ENCODE measurements at places on chromosomes 6 and 20. TPM values are rescaled to one million over a fixed set of nuclear protein-coding genes. Genes with fewer than 3 reads are reported as not detected.

TSPO2 gene
- not detected for total RNA-seq

DNA sequence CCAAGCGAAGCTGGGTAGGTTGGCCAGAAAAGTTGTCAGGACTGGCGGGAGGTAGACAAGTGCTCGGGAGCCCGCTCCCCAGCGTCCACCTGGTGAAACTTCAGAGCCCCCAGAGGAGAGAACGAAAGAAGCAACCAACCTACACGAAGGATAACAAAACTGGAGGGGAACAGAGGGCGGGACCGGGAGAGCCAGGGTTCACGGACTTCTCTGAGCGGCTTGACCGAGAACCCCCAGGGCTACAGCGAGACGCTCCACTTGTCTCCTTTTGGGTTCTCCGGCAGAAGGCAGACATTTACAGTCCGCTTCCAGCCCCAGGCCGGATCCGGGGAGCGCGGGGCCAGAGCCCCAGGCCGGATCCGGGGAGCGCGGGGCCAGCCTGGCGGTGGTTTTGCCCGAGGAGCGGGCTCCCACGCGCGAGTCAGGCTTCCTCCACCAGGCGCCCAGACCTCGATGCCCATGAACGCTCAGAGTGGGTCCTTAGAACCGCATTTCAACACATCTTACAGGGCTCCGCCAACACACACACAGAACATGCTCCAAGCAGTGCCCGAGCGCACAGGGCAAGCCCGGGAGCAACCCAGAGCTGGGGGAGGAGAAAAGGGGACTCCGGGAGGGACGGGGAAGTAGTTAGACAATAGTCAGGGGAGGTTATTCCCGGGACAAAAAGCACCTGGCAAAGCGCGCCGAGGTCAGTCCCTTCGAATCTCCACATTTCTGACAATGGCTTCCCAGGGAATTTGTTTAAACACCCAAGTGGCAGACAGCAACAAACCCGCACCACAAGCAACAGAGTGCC lies 1.1 kb downstream of the PTPRK start:
- peak; percentile 36 for DNase-seq

- DNase-seq: no peak
Observed at GRCh38 chr6:63307581-63308246, 12.1 kb downstream of the LGSN start.

GRCh38 chr20:57837208-57838035 lies 127.6 kb upstream of the PMEPA1 start:
- no peak for DNase-seq

DNA sequence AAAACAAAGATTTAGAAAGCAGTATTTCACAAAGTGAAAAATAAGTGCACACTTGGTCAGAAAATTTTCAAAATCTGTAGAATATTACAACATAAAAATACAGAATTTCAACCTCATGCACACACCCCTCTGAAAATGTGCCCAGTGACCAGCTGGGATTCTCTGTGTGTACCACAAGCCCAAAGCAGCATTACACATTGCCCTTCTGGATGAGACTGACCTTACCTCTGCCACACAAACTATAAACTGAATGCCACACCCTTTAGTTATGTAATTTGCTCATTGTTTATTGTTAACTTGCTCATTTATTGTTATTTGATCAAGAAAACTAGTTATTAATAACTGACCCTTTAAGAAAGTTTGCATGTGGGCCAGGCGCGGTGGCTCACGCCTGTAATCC lies 303.0 kb downstream of the FOXC1 start:
- DNase-seq: no peak

- DNase-seq: no peak
Observed at GRCh38 chr6:63821442-63821841, 185.8 kb downstream of the PHF3 start.

- no peak for DNase-seq
Observed at GRCh38 chr20:44693627-44694026, 21.5 kb upstream of the CCN5 start.

HSPA1L gene
- total RNA-seq: 2.5 TPM

COL21A1 gene
- 0.69 TPM for total RNA-seq

DNA sequence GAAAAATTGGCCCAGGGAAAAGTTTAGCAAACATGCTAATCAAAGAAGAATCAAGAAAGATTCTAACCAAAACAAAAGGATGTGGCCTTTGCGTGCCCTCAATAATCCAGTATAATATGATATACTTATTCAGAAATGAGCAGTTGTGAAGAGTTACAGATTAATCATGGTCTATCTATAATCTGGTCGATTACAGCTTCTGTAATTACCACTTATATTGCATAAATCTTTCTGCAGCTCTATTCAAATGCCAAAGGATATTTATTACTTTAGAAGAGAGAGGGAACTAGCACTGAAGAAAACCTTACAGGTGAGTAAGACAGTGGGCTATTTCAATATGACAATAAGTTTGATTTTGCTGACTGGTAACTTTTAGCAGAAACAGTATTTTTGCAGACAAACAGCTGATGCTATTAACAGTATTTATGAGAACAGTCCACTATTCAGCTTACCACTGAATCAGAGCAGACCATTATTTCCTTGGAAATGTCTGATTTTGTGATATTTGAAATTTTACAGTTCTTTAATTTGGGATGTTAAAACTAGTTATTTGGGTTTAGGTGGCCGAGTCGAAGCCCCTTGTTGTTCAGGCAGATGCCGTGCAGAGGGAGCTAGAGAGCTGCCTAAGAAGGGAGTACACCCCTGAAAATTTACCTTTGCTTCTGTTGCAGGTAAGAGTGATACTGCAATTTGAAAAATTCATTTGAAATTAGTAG lies 92.2 kb downstream of the CEP57L1 start:
- DNase-seq: peak; percentile 60

GRCh38 chr20:25249198-25249931 lies 1.5 kb downstream of the PYGB start:
- no peak for DNase-seq

SLC35D3 gene
- not detected for total RNA-seq

BCAS1 gene
- total RNA-seq: 0.32 TPM

FAM217A gene
- total RNA-seq: not detected

- DNase-seq: no peak
Observed at GRCh38 chr20:58111310-58112016, 117.0 kb downstream of the ANKRD60 start.

DNA sequence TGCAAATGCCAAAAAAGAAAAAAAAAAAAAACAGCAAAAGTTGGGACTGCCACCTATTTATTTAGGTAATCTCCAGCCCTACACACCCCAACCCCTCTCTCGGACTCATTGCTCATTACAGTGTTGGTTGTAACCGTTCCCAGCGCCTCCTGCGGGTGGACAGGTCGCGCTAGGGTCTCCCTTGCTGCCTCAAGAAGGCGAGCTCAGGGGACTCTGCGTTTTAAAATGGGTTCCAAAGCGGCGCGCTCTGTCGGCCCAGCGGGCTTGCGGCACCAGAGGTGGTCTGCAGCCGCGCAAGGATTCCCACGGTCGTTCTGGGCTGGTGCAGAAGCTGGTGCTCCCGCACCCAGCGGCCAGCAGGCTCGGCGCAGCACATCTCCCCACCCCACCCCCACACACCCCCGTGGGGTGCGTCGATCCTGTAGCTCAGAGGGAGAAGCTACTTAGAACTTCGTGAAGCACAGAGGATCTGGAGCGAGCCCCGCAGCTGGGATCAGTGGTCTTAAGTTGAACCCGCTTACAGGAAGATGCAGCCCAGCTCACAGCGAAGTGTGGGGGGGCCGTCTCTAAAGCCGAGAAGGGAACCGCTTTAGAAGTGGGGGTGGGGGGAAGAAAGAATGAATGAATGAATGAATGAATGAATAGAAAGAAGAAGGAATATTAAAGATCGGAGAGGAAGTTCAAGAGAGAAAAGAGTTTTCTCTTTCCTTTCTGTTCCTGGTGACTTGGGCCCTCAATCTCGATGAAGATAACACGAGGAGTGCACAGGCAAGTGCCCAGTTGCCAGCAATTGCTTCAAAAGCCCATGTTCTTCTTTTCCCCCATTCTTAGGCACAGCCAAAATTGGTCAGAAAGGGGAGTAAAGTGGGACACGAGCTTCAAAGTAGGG lies 780 bp downstream of the TFAP2A start:
- DNase-seq: peak; percentile 52

PROCR gene
- 0.32 TPM for total RNA-seq

DOK5 gene
- 30.8 TPM for total RNA-seq

GRIK2 gene
- total RNA-seq: 95.5 TPM

SF3B5 gene
- 98.0 TPM for total RNA-seq

DNA sequence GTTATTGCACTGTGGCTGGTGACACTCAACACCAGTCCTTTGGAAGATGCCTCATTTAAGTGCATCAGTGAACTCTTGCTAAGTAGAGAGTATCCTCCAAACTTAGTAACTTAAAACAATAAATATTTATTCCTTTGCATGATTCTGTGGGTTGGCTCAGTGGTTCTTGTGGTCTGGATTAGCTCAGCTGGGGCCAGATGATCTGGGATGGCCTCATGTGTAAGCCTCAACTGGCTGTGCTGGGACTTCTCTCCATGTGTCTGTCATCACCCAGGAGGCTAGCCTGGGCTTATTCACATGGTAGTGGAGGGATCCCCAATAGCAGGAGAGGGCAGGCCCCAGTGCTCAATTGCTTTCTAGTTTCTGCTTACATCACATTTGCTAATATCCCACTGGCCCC lies 8.3 kb downstream of the LRRN4 start:
- no peak for DNase-seq

PGC gene
- total RNA-seq: not detected

MRAP2 gene
- 5.1 TPM for total RNA-seq

GRCh38 chr6:26388441-26388840 lies 5.5 kb downstream of the BTN2A2 start:
- DNase-seq: no peak

DNA sequence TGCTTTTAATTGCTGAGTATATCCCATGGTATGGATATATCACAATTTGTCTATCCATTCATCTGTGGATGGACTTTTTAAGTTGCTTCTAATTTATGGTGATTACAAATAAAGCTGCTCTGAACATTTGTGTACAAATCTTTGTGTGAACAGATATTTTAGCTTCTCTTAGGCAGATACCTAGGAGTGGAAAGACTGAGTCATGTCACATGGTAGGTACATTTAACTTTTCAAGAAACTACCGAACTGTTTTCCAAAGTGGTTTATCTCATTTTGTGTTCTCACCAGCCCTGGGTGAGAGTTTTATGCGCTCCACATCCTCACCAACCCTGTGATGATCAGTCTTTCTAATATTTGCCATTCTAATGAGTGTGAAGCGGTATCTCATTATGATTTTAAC lies 31.0 kb upstream of the ZNFX1 start:
- no peak for DNase-seq

GRCh38 chr6:155943635-155944034 lies 488.0 kb upstream of the NOX3 start:
- DNase-seq: no peak

GRCh38 chr6:144093658-144094057 lies 1.7 kb downstream of the SF3B5 start:
- no peak for DNase-seq

DNA sequence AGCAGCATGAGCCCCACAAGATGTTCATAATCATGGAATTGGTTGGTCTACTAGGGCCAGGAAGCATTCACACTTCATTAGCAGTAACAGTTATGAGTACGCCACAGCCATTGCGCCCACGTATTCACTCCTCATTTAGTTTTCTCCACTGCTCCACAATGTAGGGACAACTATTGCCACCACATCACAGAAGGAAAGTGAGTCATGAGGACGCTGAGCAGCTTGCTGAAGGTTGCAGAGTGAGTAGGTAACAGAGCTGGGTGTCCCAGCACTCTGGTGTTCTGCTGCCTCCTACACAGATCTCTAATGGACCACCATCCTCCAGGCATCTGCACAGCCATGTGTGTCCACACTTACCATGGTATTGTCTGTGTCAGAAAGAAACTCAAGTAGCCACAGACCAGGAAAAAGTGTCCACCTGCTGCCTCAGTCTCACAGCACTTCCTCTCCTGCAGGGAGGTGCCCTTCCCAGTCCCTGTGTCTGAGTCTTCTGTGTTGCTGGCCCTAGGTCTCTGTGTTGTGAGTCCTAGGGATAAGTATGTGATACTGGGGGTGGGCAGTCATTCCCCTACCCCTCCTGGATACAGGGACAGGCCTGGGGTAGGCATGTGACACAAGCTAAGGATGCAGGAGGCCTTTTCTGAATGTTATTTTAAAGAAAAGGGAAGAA lies 103.9 kb downstream of the TTLL2 start:
- DNase-seq: no peak

- no peak for DNase-seq
Observed at GRCh38 chr6:68973066-68973465, 338.0 kb downstream of the ADGRB3 start.

DNA sequence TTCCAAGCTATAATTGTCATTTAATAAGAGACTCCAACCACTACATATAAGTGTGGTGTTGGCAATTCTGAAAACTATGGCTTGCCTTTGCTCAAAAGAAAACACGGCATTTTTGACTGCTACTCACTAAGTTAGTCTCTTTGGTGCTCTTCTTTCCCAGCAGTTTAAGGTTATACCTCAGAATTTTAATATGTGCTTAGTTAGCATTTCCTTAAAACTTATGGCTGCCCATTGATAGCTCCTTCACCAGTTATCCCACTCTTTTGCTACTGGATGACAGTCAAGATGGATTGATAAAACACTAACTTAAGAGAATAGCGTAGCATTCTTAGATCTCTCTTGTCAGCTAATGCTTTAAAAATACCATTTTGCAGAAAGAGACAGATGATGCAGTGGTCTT lies 34.1 kb downstream of the GOPC start:
- DNase-seq: no peak

DNA sequence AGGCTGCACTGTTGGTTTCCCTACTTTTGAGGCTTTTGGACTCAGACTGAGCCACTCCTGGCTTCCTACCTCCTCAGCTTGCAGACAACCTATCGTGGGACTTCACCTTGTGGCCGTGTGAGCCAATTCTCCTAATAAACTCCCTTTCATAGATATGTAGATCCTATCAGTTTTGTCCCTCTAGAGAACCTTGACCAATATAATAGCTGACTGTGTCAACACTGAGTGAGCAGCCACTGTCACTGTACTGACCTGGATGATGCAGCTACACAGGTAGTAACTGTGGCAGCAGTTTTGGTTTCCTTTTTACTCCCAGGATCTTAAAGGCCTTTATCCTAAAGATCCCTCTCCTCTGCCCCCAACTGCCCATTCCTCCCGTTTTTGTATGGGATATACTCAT lies 70.2 kb downstream of the SLC22A3 start:
- no peak for DNase-seq

GRCh38 chr20:49798718-49799117 lies 13.9 kb upstream of the SLC9A8 start:
- no peak for DNase-seq
